Left lobe of liver (tissue), 2 donors: ENCODE measurements at places on chromosomes 13 and 19.
A peak's percentile ranks its signal among the peaks of the same experiment; 100 is the strongest.

DNA sequence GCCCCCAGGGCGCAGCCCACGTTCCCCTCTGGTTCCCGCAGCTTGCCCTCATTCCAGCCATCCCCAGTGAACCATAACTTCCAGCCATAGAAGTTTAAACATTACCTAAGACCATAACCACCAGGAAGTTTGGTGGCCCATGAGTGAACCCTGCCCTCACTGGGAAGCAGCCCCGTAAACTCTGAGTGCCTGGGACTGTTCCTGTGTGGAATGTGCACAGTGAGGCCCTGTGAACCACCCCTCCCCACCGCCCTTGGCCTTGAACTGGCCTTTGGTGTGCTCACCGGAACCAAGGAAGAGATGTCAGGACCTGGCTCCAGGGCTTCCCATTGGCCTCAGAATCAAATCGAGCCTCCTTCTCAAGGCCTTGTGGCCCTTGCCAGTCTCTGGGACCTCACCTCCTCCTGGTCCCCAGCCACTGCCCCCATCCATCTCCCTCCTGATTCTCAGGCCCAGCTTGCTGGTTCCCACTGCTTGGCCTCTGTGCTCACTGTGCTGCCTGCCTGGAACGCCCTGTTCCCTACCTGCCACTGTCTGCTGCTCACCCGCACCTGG is 46.5 kb downstream of the DNM2 start:
- peak; percentile 74 for DNase-seq

GRCh38 chr13:103134271-103134670 is 68.1 kb upstream of the SLC10A2 start:
- no peak for DNase-seq

- peak; percentile 96 for DNase-seq
Observed at GRCh38 chr19:53431399-53432087, at the start of gene ZNF761. TSS of gene ZNF761 (plus strand) at chr19:53431984. CDS start at chr19:53447269, 15,285 bp downstream.

GRCh38 chr13:61109741-61110140 is 305.9 kb downstream of the PCDH20 start:
- DNase-seq, result no peak

GRCh38 chr13:106533943-106534638 is 1.4 kb downstream of the EFNB2 start:
- peak; percentile 52 for DNase-seq
